ENCODE measurements at places on chromosomes 6 and 20. TPM values are rescaled to one million over a fixed set of nuclear protein-coding genes. Genes with fewer than 3 reads are reported as not detected.

RBBP8NL gene
- not detected for total RNA-seq

KHDC1L gene
- not detected for total RNA-seq

RNF146 gene
- 10.8 TPM for total RNA-seq

DACT2 gene
- not detected for total RNA-seq

MYLK4 gene
- total RNA-seq, result 0.07 TPM

HTR1B gene
- not detected for total RNA-seq

RGS17 gene
- not detected for total RNA-seq

PSORS1C2 gene
- total RNA-seq, result not detected

LY6G6D gene
- not detected for total RNA-seq

RNGTT gene
- 23.5 TPM for total RNA-seq

FAXC gene
- total RNA-seq, result not detected

LY6G5C gene
- 1.4 TPM for total RNA-seq

ENPP3 gene
- 0.96 TPM for total RNA-seq

BTNL2 gene
- total RNA-seq, result not detected

NHSL1 gene
- total RNA-seq, result 0.64 TPM

SLC2A10 gene
- total RNA-seq, result not detected

POM121L2 gene
- total RNA-seq, result not detected

C6orf15 gene
- not detected for total RNA-seq

SLC32A1 gene
- total RNA-seq, result not detected

FRS3 gene
- 4.2 TPM for total RNA-seq

IL17F gene
- 3.3 TPM for total RNA-seq

GJA10 gene
- not detected for total RNA-seq

FAM83C gene
- not detected for total RNA-seq

PSMB8 gene
- total RNA-seq, result 308 TPM

MEP1A gene
- total RNA-seq, result not detected

HLA-DMB gene
- 1.3 TPM for total RNA-seq

SERINC1 gene
- 50.4 TPM for total RNA-seq

SLC17A9 gene
- 17.4 TPM for total RNA-seq

IL17A gene
- not detected for total RNA-seq

HEY2 gene
- not detected for total RNA-seq

NRN1 gene
- total RNA-seq, result 0.45 TPM

Data from activated naive CD4-positive, alpha-beta T cell treated with anti-CD3 and anti-CD28 coated beads for 36 hours (primary cell).